GM03348 (cell line): ENCODE measurements at places on chromosomes 5 and 9.
A peak's percentile ranks its signal among the peaks of the same experiment; 100 is the strongest.

DNA sequence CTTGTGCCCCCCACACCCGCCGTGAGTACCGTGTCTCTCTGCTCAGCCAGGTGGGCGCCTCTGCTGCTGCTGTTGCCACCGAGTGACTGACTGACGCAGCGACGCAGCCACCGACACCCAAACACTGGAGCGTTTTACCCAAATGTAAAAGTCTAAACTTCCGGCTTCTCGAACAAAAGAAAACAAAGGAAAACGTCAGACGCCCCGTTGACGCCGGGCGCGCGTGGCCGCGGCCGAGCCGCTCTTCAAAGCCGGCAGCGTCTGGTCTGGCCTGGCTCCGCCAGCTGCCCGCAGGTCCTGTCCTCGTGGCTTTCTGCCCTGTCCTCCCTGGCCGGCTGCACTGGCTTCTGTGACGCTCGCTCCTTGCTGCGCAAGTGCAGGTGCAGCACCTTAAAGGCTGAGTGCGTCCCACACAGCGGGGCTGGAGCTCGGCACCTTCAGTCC lies 41.4 kb upstream of the CLPTM1L start:
- peak; percentile 73 for DNase-seq

GRCh38 chr9:76733096-76733495 lies 31.1 kb upstream of the PCA3 start:
- DNase-seq = peak; percentile 11

GRCh38 chr5:166370928-166371690 lies 1920.3 kb upstream of the WWC1 start:
- peak; percentile 17 for DNase-seq

DNA sequence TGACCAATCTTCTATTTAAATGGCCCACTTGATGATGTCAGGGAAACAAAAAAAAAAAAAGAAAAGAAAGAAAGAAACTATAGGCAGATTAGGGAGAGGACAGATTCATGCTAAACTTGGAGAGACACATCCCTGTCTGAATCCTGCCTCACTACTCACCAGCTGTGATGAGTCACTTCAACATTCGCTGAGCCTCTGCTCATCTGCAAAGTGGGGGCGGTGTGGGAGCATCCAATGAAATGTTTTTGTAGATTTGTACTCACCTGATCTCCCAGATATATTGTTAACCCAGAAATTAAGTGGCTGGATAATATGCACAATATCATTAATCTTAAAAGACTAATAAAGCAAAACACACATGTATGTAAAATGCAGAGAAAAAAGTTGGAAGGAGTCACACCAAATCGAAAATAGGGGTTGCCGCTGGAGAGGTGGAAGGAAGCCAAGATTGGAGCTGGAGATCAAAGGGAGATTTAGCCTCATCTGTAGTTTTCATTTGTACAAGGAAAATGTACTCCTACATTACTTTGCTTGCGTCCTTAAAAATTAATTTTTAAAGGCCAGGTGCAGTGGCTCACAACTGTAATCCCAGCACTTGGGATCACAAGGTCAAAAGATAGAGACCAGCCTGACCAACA lies 17.0 kb upstream of the ERGIC1 start:
- DNase-seq = peak; percentile 83
